ENCODE measurements at places on chromosomes 5 and 9. TPM values are rescaled to one million over a fixed set of nuclear protein-coding genes. Genes with fewer than 3 reads are reported as not detected.
A peak's percentile ranks its signal among the peaks of the same experiment; 100 is the strongest.

The FAM200C gene
- 0.88 TPM for total RNA-seq

GRCh38 chr5:29001666-29002065, 1963.3 kb upstream of the CDH9 start:
- H3K4me3 ChIP-seq: no peak overlapping the region
- H3K27ac ChIP-seq: no peak overlapping the region
- H3K4me1 ChIP-seq: no peaks in the 10 kb centered on the region

The HDAC3 gene
- total RNA-seq: 90.0 TPM

DNA sequence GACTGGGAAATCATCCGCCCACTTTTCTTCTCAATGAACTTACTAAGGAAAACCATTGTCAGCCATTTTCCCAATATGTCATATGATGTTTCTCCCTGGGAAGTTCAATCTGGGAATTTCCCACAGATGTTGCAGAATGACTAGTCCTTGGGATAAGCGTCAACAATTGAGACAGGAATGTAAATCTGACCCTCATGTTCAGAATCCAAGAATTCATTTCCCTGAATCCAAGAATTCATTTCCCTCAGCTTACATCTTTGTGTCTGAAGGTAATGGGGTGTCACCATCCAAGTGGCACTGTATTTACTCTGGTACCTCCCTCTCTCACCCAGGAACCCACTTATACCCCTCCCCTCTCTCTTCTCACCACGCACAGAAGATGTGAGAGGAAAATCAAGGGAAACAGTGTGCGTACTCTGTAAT, 7.4 kb downstream of the KLF9 start:
- H3K4me3 ChIP-seq: peak overlapping the region; percentile 9
- peaks cover 64% of the 10 kb centered on the region for H3K4me1 ChIP-seq
- no peak for DNase-seq
- H3K36me3 ChIP-seq: peaks cover 11% of the 10 kb centered on the region
- peak overlapping the region; percentile 92 for H3K27ac ChIP-seq

GRCh38 chr5:78744951-78745534, 96.5 kb upstream of the LHFPL2 start:
- no peaks in the 10 kb centered on the region for H3K4me1 ChIP-seq
- no peak overlapping the region for H3K27ac ChIP-seq
- no peak overlapping the region for H3K4me3 ChIP-seq
- H3K27me3 ChIP-seq: peaks cover 34% of the 10 kb centered on the region

The C9orf78 gene
- total RNA-seq: 90.2 TPM

The CREBRF gene
- total RNA-seq: 14.7 TPM

- peak; percentile 62 for DNase-seq
- peaks cover 32% of the 10 kb centered on the region for H3K27me3 ChIP-seq
- peaks cover 2% of the 10 kb centered on the region for H3K36me3 ChIP-seq
- peak overlapping the region; percentile 79 for H3K4me3 ChIP-seq
- H3K27ac ChIP-seq: peak overlapping the region; percentile 41
Measured at GRCh38 chr9:69174616-69175463, 763 bp downstream of the TJP2 start.

DNA sequence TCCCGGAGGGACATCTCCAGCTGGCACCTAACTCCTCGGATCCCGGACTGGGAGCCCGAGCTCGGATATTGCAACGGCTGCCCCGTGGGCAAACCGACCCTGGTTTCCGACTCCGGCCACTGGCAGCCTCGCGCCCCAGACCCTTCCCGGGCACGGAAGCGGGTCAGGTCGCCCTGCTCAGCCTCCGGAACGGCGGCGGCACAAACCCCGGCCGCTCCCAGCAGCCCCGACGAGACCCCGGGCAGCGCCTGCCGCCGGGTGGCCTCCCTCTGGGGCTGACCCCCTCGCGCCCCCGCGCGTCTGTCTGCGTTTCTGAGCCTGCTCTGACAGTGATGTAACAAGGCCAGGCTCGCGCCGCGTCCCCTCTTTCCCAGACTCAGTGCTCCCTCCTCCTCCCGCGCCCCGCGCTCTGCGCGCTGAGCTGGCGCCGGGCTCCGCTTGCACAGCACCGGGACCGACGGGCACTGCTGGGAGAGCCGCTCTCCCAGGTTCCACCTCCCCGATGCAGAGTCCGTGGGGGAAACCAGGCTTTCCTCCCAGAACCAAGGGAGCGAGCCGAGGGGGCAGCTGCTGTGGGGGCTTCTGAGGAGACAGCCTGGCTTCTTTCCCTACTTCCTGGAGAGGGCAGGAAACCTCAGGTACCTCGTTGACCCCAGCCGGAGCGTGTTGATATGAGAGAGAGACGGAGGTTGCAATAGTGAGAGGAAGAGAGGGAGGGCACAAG, at the start of gene TMEM215:
TSS of gene TMEM215 (plus strand) at position 373 of the 724 bp plus-strand sequence. CDS start 644 bp downstream, outside the sequence.
- H3K36me3 ChIP-seq: peaks cover 3% of the 10 kb centered on the region
- DNase-seq: no peak
- H3K4me3 ChIP-seq: no peak within 1 kb of the TSS
- H3K27me3 ChIP-seq: peaks cover 55% of the 10 kb centered on the region

The DNM1 gene
- total RNA-seq: 0.40 TPM

The PTGER4 gene
- 50.8 TPM for total RNA-seq

The IFNW1 gene
- not detected for total RNA-seq

The PRELID1 gene
- total RNA-seq: 173 TPM

Data from activated CD8-positive, alpha-beta memory T cell treated with anti-CD3 and anti-CD28 coated beads, Interleukin-2, amount 10 ng/mL, durations not matched to agents 7 days and 5 days (primary cell).